ENCODE measurements at places on chromosomes 7 and 10.

- H3K4me1 ChIP-seq: no peaks in the 10 kb centered on the region
- no peak overlapping the region for H3K27ac ChIP-seq
- H3K4me3 ChIP-seq: no peak overlapping the region
- no peaks in the 10 kb centered on the region for H3K27me3 ChIP-seq
- no peaks in the 10 kb centered on the region for H3K36me3 ChIP-seq
These were observed 105.8 kb downstream of the ZWINT start for GRCh38 chr10:56255298-56255697.

- no peak for DNase-seq
- H3K36me3 ChIP-seq: peaks cover 23% of the 10 kb centered on the region
These were observed 16.6 kb downstream of the ZNF862 start for GRCh38 chr7:149854611-149855360.

DNA sequence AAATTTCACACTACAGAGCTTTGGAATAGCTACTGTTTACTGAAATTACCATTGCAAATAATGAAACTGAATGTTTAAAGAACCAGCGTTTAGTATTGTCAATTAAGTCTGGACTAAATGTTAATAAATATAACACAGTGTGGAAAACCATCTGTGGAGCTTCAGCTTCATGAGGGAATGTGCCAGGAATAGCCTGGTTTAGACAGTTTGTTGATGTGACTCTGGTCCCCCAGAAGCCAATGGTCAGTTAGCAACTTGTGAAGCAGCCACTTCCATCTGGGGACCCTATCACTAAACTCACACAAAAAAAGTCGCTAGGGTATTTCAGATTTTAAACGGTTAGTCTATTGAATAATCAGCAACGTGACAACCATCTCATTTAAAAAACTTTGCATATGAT lies 207.8 kb downstream of the RAMP3 start:
- no peak overlapping the region for H3K27ac ChIP-seq
- no peak for DNase-seq
- H3K36me3 ChIP-seq: no peaks in the 10 kb centered on the region
- peaks cover 17% of the 10 kb centered on the region for H3K27me3 ChIP-seq
- no peaks in the 10 kb centered on the region for H3K4me1 ChIP-seq

DNA sequence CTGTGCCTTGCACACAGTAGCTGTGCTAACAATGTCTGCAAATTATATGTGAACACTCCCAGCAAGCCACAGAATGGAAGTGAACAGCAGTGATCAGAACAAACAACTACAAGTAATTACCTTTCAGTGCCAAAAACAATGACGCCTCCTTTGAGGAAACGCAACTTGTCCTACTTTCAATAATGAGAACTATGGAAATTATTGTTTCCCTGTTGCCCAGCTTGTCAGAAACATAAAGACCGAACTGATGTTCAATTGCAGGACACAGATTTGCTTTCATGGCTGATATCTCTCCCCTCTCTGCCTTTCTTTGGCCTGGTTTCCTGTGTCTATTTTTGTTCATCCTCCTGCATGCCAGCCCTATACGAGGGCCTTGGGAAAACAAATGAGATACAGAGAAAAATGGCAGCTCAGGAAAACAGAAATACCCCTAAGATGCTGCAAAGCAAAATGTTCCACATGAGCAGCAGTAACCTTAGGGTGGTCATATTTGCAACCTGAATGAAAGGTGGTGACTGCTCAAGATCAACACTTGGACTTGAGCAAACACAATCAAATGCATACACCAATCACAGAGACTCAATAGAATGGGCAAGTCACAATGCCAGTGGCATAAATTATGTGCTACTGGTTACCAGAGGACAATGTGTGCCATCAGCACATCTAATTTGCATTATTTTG lies 26.8 kb downstream of the COBL start:
- peaks cover 3% of the 10 kb centered on the region for H3K27me3 ChIP-seq
- no peaks in the 10 kb centered on the region for H3K36me3 ChIP-seq
- H3K4me1 ChIP-seq: no peaks in the 10 kb centered on the region
- no peak for DNase-seq
- no peak overlapping the region for H3K27ac ChIP-seq

- H3K27ac ChIP-seq: no peak overlapping the region
- no peaks in the 10 kb centered on the region for H3K27me3 ChIP-seq
- no peaks in the 10 kb centered on the region for H3K36me3 ChIP-seq
- DNase-seq: no peak
- no peaks in the 10 kb centered on the region for H3K4me1 ChIP-seq
- no peak overlapping the region for H3K4me3 ChIP-seq
These were observed 47.7 kb downstream of the ZCCHC24 start for GRCh38 chr10:79397575-79398303.

DNA sequence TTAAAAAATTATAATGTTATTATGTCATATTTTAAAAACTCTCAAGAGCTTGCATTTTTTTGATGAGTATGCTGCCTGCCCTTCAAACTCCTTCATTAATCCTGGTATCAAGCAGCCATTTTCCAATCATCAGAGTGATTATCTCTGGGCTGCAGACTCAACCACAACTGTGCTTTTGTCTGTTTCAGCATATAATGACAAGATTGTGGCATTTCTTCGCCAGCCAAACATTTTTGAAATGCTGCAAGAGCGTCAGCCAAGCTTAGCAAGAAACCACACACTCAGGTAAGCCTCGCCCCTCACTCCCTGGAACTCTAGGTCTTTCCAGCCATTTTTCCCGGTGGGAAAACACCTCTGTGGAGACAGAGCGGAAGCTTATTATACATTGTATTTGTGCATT lies 90.0 kb upstream of the STK17A start:
- H3K27me3 ChIP-seq: peaks cover 10% of the 10 kb centered on the region
- H3K27ac ChIP-seq: no peak overlapping the region
- no peak for DNase-seq

DNA sequence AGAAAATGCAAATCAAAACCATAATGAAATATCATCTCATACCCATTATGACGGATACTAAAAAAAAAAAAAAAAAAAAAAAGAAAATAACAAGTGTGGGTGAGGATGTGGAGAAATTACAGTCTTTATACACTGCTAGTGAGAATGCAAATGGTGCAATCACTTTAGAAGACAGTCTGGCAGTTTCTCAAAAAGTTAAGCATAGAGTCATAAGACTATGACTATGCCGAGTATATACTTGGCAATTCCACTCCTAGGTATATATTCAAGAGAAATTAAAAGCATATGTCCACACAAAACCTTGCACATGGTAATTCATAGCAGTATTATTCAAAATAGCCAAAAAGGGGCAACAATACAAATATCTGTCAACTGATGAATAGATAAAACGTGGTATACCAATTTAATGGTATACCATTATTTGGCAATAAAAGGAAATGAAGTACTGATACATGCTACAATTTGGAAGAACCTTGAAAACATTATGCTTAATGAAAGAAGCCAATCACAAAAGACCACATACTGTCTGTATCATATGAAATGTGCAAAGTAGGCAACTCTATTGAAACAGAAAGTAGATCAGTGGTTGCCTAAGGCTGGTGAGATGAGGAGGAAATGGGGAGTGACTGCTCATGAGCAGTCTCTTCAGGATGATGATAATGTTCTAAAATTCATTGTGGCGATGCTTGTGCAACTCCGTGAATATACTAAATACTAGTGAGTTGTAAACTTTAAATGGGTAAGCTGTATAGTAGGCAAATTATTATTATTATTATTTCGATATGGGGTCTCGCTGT lies 90.1 kb upstream of the NANOS1 start:
- peaks cover 41% of the 10 kb centered on the region for H3K27me3 ChIP-seq
- no peaks in the 10 kb centered on the region for H3K36me3 ChIP-seq
- DNase-seq: no peak
- H3K4me1 ChIP-seq: no peaks in the 10 kb centered on the region
- no peak overlapping the region for H3K4me3 ChIP-seq

DNA sequence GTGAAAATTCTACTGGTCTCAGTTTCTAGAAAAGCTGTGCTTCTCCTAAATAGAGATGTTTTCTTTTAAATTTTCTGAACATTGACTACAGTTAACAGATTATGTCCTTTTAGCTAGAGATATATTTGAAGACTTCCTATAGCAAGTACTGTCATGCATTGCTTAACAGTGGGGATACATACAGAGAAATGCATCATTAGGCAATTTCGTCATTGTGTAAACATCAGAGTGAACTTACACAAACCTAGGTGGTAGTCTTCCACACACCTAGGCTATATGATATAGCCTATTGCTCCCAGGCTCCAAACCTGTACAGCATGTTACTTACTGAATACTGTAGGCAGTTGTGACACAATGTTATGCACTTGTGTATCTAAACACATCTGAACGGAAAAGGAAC lies 28.5 kb downstream of the PIK3CG start:
- peaks cover 37% of the 10 kb centered on the region for H3K4me1 ChIP-seq
- H3K27me3 ChIP-seq: no peaks in the 10 kb centered on the region
- no peak overlapping the region for H3K4me3 ChIP-seq

- no peak for DNase-seq
- H3K4me1 ChIP-seq: no peaks in the 10 kb centered on the region
- no peak overlapping the region for H3K27ac ChIP-seq
- no peaks in the 10 kb centered on the region for H3K27me3 ChIP-seq
These were observed 549.1 kb upstream of the DPP6 start for GRCh38 chr7:153503093-153503492.

DNA sequence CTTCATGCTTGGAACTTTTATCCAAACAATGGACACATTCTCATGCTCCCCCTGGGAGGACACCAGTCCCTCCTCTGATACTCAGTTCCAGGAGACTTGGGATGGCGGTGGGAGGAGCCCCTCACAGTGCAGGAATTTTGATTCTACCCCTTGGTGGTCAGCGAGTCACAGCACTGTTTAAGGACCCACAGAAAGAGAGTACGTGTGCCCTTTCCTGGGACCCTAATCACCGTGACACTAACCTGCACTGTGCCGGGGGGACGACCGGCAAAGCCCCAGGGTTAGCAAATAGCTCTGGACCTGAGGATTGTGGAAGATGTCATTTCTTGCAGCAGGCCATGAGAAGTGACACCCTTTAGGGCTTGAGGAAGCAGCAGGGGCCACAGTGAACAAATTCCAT lies 10.4 kb downstream of the AFAP1L2 start:
- H3K4me3 ChIP-seq: no peak overlapping the region
- H3K36me3 ChIP-seq: no peaks in the 10 kb centered on the region
- no peak for DNase-seq

GRCh38 chr7:26556061-26556881 lies 264.6 kb downstream of the SNX10 start:
- peaks cover 24% of the 10 kb centered on the region for H3K27me3 ChIP-seq
- no peaks in the 10 kb centered on the region for H3K4me1 ChIP-seq
- DNase-seq: no peak
- H3K4me3 ChIP-seq: no peak overlapping the region

GRCh38 chr7:46162609-46163008 lies 241.5 kb upstream of the IGFBP3 start:
- no peak overlapping the region for H3K27ac ChIP-seq
- H3K4me1 ChIP-seq: no peaks in the 10 kb centered on the region
- no peaks in the 10 kb centered on the region for H3K36me3 ChIP-seq
